ENCODE measurements at places on chromosomes 13 and 19.

GRCh38 chr19:3969435-3970312, 1.2 kb downstream of the DAPK3 start:
- no peak for DNase-seq

GRCh38 chr19:42519108-42519507, 9.2 kb downstream of the CEACAM1 start:
- no peak for DNase-seq

DNA sequence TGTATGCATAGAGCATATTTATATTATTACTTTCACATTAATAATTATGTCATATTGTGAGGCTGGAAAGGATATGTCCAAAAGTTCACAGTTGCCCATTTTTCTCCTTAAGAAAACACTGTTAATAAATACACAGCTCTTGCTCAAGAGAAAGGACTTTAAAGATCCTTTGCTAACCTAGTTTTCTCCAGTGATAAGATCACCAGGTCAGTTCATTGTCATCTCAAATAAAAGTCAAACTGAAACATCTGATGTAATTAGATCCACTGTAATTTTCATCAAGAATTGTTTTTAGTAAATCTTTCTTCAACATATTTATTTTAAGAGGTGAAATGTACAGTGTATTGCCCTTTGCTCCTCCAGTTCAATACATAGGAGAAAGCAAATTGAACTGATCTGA, 82.8 kb upstream of the KLHL1 start:
- DNase-seq, result no peak

GRCh38 chr19:50565984-50566903, 2.0 kb downstream of the LRRC4B start:
- no peak for DNase-seq

DNA sequence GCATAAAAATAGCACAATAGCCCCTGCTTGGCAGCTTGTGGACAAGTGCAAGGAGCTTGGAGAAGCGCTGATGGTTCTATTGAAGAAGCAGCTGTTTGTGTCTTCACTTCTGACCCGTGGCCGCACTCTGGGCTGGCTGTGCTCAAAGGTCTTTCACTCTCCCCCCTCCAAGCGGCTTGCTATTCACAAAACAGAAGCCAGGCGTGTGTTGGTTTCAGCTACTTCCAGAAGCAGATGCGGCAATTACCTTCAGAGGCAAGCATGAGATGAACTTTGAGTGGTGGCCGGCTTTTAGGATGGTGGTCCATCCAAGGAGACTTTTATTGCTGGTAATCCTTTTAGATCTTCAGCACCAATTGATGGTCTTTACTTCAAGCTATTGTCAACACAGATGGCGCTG, 188.5 kb upstream of the ARGLU1 start:
- DNase-seq, result no peak

- peak; percentile 36 for DNase-seq
Observed at GRCh38 chr13:48505597-48506091, 27.2 kb downstream of the RCBTB2 start.

DNA sequence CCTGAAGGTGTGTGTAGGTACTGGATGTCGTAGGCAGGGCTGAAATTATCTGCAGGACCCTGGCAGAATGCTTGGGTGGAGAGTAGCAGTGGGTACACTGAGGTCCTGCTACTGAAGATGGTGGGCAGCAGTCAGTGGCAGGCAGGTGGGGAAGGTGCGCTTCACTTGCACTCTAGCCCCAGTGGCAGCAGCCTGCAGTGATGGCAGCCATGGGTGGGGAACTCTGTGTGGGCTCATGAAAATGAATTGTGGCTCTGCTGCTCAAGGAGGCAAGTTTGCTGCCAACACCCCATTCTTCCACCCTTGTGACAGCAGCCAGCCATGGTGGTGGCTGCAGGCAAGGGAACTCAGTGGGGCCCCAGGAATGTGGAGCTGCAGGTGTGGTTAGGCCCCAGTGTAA, 1242.7 kb upstream of the MIR17HG start:
- no peak for DNase-seq

DNA sequence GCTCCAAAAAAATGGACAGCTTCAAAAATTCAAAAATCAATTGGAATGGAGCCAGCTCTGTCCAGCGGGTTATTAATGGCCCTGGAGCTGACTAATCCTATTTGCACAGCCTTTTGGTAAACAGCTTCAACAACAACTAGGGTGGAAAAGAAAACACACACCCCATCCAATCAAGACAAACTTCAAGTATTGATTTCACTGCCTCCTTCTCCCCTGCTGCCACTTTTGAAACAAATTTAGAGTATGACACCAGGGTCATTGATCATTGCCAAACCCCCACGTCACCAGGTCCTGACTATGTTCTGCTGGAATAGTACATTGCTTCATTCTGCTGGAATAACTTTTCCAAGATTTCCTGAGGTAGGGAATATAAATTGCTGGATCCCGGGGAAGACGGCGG, 56.8 kb upstream of the GTF3A start:
- no peak for DNase-seq

- no peak for DNase-seq
Observed at GRCh38 chr13:99757756-99758459, 213.7 kb downstream of the ZIC5 start.

DNA sequence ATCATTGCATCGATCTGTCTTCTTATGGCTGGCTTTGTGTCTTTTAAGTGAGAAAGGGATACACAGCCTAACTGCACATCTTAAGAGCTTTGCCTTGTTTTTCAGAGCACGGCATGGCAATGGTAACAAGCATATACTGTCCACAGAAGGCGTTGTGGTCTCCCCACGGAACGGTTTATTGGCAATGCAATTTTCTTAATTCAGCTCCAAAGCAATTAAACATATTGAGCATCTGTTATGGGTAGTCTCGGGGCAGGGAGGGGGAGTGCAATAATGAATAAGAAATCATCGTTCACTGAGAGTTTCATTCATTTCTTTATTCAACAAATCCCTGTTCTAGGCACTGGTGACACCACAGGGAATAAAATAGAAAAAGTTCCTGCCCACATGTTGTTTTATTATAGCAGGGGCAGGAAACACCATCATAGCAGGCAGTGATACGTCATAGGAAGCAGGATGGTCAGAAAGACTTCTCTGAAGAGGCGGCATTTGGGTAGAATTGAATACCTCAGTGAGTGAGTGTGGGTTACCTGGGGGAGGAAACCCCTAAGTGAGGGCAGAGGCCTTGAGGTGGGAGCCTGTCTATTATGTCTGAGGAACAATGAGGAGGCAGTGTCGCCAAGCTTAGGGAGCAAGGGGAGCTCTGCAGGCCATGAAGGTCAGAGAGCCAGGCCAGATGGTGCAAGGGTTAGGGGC, 185.7 kb upstream of the KL start:
- DNase-seq, result no peak

DNA sequence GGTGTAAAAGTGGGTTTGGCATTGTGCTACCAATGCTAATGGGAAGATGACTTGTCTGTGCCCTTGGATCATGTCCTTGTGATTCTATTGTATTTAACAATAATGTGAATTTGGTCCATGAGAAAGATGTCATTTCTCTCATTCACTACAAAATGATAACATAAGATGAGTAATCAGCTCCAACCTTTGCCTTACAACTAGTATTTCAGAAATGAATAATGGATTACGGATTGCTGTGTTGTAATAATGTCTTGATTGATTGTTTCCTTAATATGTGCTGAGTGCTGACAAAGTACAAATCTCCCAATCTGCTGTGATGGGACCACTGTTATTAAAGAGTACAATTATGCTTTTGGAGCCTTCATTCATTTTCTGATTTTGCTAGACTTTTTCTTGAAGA, 375.0 kb downstream of the PCDH9 start:
- no peak for DNase-seq

DNA sequence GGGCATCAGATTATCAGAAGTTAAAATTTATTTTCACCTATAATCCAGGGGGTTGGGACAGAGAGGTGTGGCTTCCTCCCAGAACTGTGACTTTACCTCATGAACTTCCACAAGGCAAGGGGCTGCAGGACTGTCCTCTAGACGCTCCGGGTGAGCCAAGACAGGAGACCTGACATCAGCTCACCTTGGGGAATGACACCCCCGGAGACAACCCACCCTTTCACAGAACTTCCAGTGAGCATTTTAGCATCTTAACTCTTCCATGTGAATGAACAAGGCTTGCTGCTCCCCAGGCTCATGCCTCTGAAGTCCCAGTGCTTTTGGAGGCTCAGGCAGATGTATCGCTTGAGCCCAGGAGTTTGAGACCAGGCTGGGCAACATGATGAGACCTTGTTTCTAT, 29.4 kb upstream of the TFDP1 start:
- DNase-seq, result no peak

GRCh38 chr13:113550453-113550852, 34.1 kb upstream of the TFDP1 start:
- no peak for DNase-seq

DNA sequence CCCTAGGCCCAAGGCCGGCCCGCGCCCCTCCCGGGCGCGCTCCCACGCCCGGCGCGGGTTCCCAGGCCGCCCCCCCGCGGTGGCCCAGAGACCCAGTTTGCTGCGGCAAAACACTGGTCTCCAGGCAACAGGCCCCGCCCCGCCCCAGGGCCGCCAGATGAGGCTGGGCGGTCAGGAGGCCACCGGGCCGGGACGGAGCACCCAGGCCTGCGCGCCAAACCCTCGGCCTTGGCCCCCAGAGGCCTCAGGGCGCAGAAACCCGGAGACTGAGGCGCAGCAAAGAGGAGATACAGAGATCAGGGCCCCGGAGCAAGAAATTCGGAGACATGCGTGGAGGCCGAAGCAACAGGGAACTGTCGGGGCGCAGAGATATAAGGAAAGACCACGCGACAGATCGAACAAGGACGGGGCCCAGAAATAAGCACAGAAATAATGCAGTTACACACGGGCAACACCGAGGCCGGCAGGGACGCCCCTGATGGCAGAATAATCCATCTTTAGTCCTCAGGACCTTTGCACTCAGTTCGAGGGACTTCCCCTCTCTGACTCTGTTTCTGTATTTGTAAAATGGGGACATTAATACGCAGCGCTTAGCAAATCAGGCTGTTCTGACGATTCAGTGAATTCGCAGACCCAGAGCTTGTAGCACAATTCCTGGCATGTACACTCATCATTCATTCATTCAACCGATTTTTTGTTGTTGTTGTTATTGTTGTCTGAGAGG, 20.8 kb upstream of the ERCC1 start:
- DNase-seq, result peak; percentile 94

DNA sequence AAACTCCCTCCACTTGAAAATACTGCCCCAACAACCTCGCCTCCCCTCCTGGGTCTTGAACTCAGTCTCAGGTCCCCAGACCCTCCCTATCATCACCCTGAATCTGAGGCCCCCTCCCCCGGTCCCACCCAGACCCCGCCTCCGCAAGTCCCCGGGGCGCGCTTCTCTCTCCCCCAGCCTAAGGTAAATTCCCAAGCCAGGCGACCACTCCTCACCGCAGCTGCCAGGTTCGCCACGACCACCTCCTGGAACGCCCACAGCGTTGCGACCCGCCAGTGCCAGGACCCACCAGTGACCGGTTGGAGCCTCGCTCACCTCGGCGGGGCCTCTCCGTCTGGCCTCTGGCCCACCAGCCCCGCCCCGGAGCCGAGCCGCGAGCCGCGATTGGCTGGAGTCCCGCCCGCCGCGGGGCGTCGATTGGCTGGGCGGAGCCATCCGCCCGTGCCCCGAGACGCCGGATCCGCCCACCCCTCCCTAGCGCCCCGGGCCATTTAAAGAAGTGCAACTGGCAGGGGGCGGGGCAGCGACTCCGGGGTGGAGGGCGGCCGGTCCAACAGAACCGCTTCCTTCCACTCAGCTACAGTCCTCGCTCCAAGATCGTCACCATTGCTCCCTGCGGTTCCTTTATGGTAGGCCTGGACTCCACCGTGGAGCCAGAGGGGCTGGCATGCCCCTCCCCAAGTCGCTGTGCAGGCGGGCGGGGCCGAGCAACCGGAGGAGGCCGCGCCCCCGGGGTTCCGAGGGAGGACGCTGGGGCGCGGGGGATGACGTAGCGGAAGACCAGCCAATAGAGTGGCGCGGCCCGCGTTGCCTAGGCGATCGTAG, at the start of gene SERTAD3:
TSS of gene SERTAD3 (minus strand) at position 336 of the 825 bp plus-strand sequence. CDS start 2,255 bp downstream, outside the sequence.
- DNase-seq, result peak; percentile 99

GRCh38 chr19:29667901-29668341, 2.7 kb downstream of the PLEKHF1 start:
- DNase-seq, result no peak

DNA sequence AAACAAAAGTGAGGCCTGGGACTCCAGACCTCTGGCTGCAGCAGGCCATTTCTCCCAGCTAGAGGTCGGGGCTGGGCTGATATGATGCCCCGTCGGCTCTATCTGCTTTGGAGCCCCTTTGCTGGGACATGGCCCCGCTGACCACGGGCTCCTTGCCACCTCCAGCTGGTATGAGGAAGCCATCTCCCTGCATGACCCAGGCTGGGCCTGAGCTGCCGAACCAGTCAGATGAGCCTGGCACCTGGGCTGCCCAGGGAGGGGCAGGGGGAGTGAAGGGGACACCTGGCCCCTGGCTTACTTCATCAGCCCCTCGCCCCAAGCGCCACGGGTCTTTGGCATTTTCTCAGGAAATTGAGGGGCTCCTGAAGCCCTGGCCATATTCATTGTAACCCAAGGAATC, 7.8 kb downstream of the ZSWIM4 start:
- DNase-seq, result no peak

- DNase-seq, result no peak
Observed at GRCh38 chr13:40777809-40778175, 6.8 kb upstream of the MRPS31 start.

Measured in OCI-M1 (cell line).